ENCODE measurements at places on chromosomes 3 and 15. TPM values are rescaled to one million over a fixed set of nuclear protein-coding genes. Genes with fewer than 3 reads are reported as not detected.

Gene DPH6
- 12.7 TPM for total RNA-seq

Gene AGBL1
- not detected for total RNA-seq

Gene CPNE9
- total RNA-seq: 0.30 TPM

Gene SERPINI2
- total RNA-seq: not detected

Gene SAXO2
- 2.2 TPM for total RNA-seq

Gene CEP97
- 6.3 TPM for total RNA-seq

Gene FRMD5
- 2.5 TPM for total RNA-seq

Gene PCSK6
- 12.1 TPM for total RNA-seq

Gene TUSC7
- total RNA-seq: not detected

Gene TRIM42
- not detected for total RNA-seq

Gene TM6SF1
- total RNA-seq: 0.07 TPM

Gene XCR1
- not detected for total RNA-seq

Gene C3orf49
- total RNA-seq: not detected

Gene PPP1R14D
- not detected for total RNA-seq

Gene TMEM212
- not detected for total RNA-seq

Gene CTXND1
- not detected for total RNA-seq

Gene CYP1A2
- not detected for total RNA-seq

Gene UCN2
- 7.9 TPM for total RNA-seq
